CD8-positive, alpha-beta memory T cell (primary cell): ENCODE measurements at places on chromosomes 16 and 17. TPM values are rescaled to one million over a fixed set of nuclear protein-coding genes. Genes with fewer than 3 reads are reported as not detected.

SULT1A4 gene
- 0.78 TPM for total RNA-seq

CDRT4 gene
- 1.8 TPM for total RNA-seq

GRCh38 chr17:63446753-63447470, 806 bp upstream of the CYB561 start:
- H3K27ac ChIP-seq, result peak overlapping the region; percentile 87
- no peaks in the 10 kb centered on the region for H3K27me3 ChIP-seq
- H3K36me3 ChIP-seq, result no peaks in the 10 kb centered on the region
- peak overlapping the region; percentile 65 for H3K4me3 ChIP-seq
- peak; percentile 64 for DNase-seq

GRCh38 chr16:56631832-56632155, 665 bp upstream of the MT1M start:
- H3K27me3 ChIP-seq, result peaks cover 52% of the 10 kb centered on the region
- DNase-seq, result no peak
- no peak overlapping the region for H3K4me3 ChIP-seq
- no peak overlapping the region for H3K27ac ChIP-seq
- H3K36me3 ChIP-seq, result no peaks in the 10 kb centered on the region

- H3K36me3 ChIP-seq, result no peaks in the 10 kb centered on the region
- H3K4me3 ChIP-seq, result no peak overlapping the region
- peak overlapping the region; percentile 9 for H3K27ac ChIP-seq
- H3K27me3 ChIP-seq, result no peaks in the 10 kb centered on the region
- H3K4me1 ChIP-seq, result no peaks in the 10 kb centered on the region
- DNase-seq, result no peak
Observed at GRCh38 chr17:17922070-17922614, 50.1 kb downstream of the TOM1L2 start.

DNA sequence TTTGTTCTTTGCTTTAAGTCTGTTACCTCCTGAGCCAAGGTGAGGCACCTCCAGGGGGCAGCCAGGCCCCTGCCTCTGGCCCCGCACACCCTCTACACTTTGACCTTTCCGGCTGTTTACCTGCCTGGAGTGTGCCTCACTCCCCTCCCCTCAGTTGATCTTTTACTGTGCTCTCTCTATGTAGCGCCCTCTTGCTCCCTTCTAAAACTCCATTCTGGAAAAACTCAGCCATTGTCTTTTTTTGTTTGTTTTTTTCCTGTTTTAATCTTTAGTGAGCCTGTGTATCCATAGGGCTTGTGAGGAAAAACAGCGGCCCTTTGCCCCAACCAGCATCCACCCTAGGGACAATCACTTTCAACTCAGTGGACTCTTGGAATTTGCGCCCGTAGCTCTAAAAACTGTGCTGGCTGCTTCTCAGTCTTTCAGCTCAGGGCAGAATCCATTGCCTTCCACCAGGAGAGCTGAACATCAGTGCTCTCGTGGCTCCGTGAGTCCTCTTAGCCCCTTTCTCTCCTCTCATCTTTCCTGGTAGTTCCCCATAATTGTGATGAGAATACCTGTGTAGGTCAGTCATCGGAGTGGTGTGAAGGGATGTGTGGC, 4.3 kb downstream of the AMDHD2 start:
- no peak overlapping the region for H3K4me3 ChIP-seq
- H3K27ac ChIP-seq, result no peak overlapping the region
- peaks cover 14% of the 10 kb centered on the region for H3K36me3 ChIP-seq

FGF11 gene
- 0.85 TPM for total RNA-seq

DNA sequence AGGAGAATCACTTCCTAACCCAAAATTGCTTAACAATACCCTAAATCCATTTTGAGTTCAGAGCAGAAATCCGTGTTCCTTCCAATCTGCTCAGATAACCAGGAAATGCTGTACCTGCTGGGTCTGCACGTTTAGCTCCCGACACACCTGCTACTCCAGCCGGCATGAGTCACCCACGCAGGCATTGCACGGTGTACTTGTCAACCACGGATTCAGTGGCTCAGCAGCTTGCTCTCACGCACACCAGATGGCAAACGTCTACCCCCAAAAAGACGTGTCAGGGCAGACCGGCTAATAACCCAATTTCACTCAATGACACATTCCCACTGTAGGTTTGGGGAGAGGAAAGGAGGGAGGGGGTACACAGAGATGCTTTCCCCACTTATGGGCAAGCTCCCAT, 468.1 kb downstream of the SOX9 start:
- no peak overlapping the region for H3K27ac ChIP-seq
- DNase-seq, result no peak
- no peaks in the 10 kb centered on the region for H3K36me3 ChIP-seq

- no peak overlapping the region for H3K27ac ChIP-seq
- no peaks in the 10 kb centered on the region for H3K4me1 ChIP-seq
- no peak overlapping the region for H3K4me3 ChIP-seq
Observed at GRCh38 chr17:73888862-73889261, 244.6 kb upstream of the SDK2 start.

GRCh38 chr17:36578671-36579070, 13.0 kb upstream of the DHRS11 start:
- H3K4me1 ChIP-seq, result no peaks in the 10 kb centered on the region
- DNase-seq, result no peak
- no peaks in the 10 kb centered on the region for H3K27me3 ChIP-seq
- H3K4me3 ChIP-seq, result no peak overlapping the region
- no peak overlapping the region for H3K27ac ChIP-seq

CLUH gene
- 142 TPM for total RNA-seq

- H3K36me3 ChIP-seq, result no peaks in the 10 kb centered on the region
- no peak overlapping the region for H3K27ac ChIP-seq
- H3K27me3 ChIP-seq, result no peaks in the 10 kb centered on the region
- peak; percentile 20 for DNase-seq
- H3K4me3 ChIP-seq, result no peak overlapping the region
- no peaks in the 10 kb centered on the region for H3K4me1 ChIP-seq
Observed at GRCh38 chr16:17224879-17225281, 245.9 kb downstream of the XYLT1 start.

- H3K27ac ChIP-seq, result no peak overlapping the region
- H3K36me3 ChIP-seq, result no peaks in the 10 kb centered on the region
Observed at GRCh38 chr16:11156401-11156800, 99.6 kb downstream of the SOCS1 start.

- peaks cover 30% of the 10 kb centered on the region for H3K4me1 ChIP-seq
- H3K27me3 ChIP-seq, result no peaks in the 10 kb centered on the region
- peak; percentile 62 for DNase-seq
Observed at GRCh38 chr17:48113201-48113676, 5.7 kb downstream of the SNX11 start.

DNA sequence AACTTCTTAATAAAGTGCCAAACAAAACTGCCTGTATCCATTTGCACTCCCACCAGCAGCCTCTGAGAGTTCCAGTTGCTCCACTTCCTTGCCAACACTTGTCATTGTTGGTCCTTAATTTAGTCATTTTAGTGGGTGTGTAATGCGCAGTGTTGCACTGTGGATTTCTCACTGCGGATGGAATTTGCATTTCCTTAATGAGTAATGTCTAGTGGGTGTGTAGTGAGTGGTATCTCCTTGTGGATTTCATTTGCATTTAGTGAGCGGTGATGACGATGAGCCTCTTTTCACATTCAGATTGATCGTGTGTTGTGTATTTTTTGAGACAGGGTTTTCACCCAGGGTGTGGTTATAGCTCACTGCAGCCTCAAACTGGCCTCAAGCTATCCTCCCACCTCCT, 4.1 kb upstream of the MSLN start:
- H3K27ac ChIP-seq, result no peak overlapping the region
- no peaks in the 10 kb centered on the region for H3K4me1 ChIP-seq
- no peak for DNase-seq
- no peak overlapping the region for H3K4me3 ChIP-seq
- H3K27me3 ChIP-seq, result no peaks in the 10 kb centered on the region
- no peaks in the 10 kb centered on the region for H3K36me3 ChIP-seq

ITGAL gene
- total RNA-seq, result 333 TPM

DNA sequence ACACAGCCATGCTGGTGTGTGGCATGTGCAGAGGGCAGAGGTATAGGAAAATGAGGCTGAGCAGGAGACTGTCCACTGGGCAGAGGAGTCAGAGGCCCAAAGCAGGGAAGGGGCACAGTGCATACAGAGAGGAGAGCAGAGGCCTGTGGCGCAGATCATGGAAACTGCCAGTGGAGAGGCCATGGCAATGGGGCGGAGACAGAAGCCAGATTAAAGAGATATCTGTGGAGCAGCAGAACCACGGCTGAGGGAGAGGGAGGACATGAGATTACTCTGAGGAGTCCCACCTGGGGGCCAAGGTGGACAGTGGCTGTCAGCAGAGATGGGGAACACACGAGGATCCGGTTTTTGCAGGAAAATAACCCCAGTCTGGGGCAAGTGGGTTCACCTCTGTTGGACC, 43.3 kb downstream of the RANBP10 start:
- no peak overlapping the region for H3K4me3 ChIP-seq
- DNase-seq, result no peak
- H3K36me3 ChIP-seq, result peaks cover 4% of the 10 kb centered on the region

- no peaks in the 10 kb centered on the region for H3K27me3 ChIP-seq
- H3K27ac ChIP-seq, result no peak overlapping the region
- H3K4me3 ChIP-seq, result no peak overlapping the region
- no peaks in the 10 kb centered on the region for H3K36me3 ChIP-seq
- no peaks in the 10 kb centered on the region for H3K4me1 ChIP-seq
Observed at GRCh38 chr16:73878611-73879010, 418.0 kb upstream of the PSMD7 start.

DNA sequence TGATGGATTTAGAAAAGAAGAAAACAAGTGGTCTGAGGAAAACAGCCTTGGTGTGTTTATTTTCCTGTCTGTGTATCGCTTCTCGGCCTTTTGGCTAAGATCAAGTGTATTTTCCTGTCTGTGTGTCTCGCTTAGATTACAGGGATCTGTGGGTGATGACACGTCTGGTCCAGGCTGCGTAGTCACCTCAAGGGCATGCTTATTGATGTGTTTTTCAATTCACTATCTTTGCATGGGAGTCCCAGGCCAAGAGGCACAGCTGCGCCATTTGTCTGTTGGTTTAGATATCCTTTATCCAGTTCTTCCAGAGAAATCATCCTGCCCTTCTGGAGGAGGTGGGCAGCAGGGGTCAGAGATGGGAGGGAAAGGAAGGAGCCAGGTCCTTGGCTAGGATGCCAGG, 47.1 kb upstream of the STH start:
- no peaks in the 10 kb centered on the region for H3K36me3 ChIP-seq
- no peak for DNase-seq
- H3K27ac ChIP-seq, result no peak overlapping the region
- H3K27me3 ChIP-seq, result peaks cover 11% of the 10 kb centered on the region
- peaks cover 5% of the 10 kb centered on the region for H3K4me1 ChIP-seq
- no peak overlapping the region for H3K4me3 ChIP-seq

- peak; percentile 79 for DNase-seq
- peaks cover 15% of the 10 kb centered on the region for H3K36me3 ChIP-seq
- peak within 1 kb of the TSS; percentile 90 for H3K27ac ChIP-seq
- H3K27me3 ChIP-seq, result no peaks in the 10 kb centered on the region
- peaks cover 26% of the 10 kb centered on the region for H3K4me1 ChIP-seq
Observed at GRCh38 chr17:82648165-82648668, at the start of gene WDR45B. TSS of gene WDR45B (minus strand) at chr17:82648444. CDS start at chr17:82648340, 104 bp downstream.

- no peaks in the 10 kb centered on the region for H3K36me3 ChIP-seq
- peaks cover 29% of the 10 kb centered on the region for H3K4me1 ChIP-seq
- no peak overlapping the region for H3K27ac ChIP-seq
- no peak overlapping the region for H3K4me3 ChIP-seq
- H3K27me3 ChIP-seq, result no peaks in the 10 kb centered on the region
Observed at GRCh38 chr16:1564325-1564724, 30.9 kb downstream of the TMEM204 start.

SLC2A4 gene
- total RNA-seq, result 0.24 TPM

- no peaks in the 10 kb centered on the region for H3K4me1 ChIP-seq
- no peak for DNase-seq
- no peak overlapping the region for H3K4me3 ChIP-seq
- H3K27me3 ChIP-seq, result no peaks in the 10 kb centered on the region
Observed at GRCh38 chr17:79246225-79247190, 171.9 kb downstream of the ENGASE start.

DNA sequence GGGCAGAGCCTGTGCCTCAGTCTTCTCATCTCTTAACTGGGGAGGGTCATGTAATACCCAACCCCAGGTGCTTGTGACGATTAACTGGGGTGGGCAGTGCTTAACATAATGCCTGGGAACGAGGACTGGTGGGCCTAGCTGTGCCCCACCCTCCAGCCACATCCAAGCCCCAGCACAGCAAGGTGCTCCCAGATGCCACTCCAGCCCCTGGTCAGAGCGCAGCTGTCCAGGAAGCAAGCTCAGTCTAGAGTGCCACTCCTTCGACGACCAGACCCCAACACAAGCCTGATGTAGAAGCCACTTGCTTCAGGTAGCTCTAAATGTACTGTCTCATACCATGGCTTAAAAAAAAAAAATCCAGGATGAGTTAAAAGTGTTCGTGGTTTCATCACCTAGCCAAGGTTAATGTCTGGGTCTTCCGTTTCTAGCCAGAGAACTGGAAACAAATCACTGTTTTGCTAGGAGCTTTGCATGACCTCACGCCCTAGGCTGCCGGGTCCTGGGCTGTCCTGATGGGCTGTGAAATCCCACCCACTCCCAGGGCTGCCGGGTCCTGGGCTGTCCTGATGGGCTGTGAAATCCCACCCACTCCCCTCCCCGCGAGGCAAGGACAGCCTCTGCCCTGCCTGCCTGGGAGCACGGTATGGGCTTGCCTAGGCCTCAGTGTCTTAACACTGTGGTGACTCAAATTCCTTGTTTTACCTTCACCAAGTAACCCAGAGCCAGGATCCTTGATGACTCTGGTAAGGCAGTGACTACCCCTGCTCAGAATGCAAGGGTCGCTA, 7.7 kb downstream of the MIEF2 start:
- peaks cover 13% of the 10 kb centered on the region for H3K36me3 ChIP-seq
- no peak for DNase-seq
- no peaks in the 10 kb centered on the region for H3K27me3 ChIP-seq
- H3K27ac ChIP-seq, result no peak overlapping the region
- H3K4me3 ChIP-seq, result no peak overlapping the region

GRCh38 chr17:66717641-66718058, 117.3 kb upstream of the CACNG5 start:
- peaks cover 14% of the 10 kb centered on the region for H3K4me1 ChIP-seq
- H3K27me3 ChIP-seq, result no peaks in the 10 kb centered on the region
- no peaks in the 10 kb centered on the region for H3K36me3 ChIP-seq
- DNase-seq, result no peak

DNA sequence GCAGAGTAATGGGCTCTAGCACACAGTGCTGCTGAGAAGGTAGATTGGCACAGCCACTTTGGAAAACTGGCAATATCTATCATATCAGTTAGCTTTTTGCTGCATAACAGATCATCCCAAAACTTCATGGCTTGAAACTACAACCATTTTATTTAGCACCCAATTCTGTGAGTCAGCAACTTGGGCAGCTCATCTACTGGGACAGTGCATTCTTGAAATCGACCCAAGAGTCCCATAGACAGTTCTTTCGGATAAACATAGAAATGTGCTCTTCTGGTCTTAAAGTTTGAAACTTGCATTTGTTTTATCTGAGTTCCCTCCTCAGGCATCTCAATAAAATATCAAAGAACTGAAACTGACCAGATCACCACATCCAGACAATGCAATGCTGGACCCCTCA, 76.7 kb downstream of the CEP112 start:
- no peaks in the 10 kb centered on the region for H3K4me1 ChIP-seq
- no peaks in the 10 kb centered on the region for H3K27me3 ChIP-seq
- no peak overlapping the region for H3K4me3 ChIP-seq

RCVRN gene
- not detected for total RNA-seq

MYH8 gene
- not detected for total RNA-seq
